Renal cortical epithelial cell (primary cell): ENCODE measurements at places on chromosomes 3 and 15. TPM values are rescaled to one million over a fixed set of nuclear protein-coding genes. Genes with fewer than 3 reads are reported as not detected.

COL6A5 gene
- under 0.01 TPM in 1 of 2 replicates, not detected in the other for total RNA-seq

SRGAP3 gene
- 5.4 and 16.0 TPM in 2 replicates for total RNA-seq

DNA sequence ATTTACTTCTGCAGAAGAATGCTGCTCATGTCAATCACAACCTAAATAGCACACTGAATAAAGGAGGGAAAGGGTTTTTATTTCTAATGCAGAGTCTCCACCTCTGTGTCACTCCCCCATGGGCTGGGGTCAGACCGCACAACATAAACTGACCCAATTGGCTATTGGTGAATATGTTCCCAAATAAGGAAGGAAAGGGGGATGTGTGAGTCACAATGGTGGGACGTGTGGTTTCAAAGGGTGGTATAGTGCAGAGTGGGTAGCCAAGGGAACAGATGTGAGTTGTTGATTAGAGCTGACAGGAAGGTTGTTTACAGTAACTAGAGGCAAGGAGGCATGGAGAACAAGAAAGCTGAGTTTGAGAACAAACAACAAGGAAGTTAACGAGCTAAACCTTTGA lies 491.8 kb downstream of the ZPLD1 start:
- DNase-seq = no peak

SLC25A36 gene
- 49.7 and 90.2 TPM in 2 replicates for total RNA-seq

DNA sequence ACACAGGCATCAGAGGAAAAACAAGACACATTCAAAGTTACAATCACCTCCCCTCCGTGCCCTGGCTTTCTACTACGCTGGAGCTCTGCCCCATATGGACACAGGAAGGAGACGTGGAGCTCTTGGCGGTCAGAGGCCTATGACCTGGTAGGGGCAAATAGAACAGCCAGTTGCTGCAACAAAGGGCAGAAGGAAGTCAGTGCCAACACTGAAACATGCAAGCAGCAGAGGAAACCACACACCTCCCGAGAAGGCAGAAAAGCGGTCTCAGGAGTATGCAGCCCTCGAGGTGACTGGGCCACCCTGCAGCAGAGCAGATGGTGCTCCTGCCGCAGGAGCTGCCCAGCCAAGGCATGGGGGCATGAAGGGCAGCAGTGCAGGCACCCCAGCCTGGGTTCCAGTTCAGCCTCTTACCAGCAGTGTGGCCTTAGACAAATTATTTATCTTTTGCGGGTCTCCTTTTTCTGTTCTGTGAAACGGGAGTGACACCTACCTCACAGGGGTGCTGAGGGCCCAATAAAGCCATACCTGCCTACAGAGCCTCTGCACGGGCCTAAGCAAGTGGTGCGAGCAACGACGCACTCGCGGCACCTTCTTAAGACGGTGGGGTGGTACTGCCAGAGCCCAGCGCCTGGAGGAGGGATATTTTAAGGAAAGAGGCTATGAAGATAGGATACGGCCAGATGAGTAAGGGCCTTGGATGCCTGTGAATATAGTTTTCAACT lies 8.6 kb downstream of the ZXDC start:
- no peak for DNase-seq

- peak; percentile 82 for DNase-seq
Measured at GRCh38 chr3:172104471-172105072, 65.2 kb downstream of the FNDC3B start.

POPDC2 gene
- total RNA-seq = 0.40 TPM in 1 of 2 replicates, not detected in the other

DNA sequence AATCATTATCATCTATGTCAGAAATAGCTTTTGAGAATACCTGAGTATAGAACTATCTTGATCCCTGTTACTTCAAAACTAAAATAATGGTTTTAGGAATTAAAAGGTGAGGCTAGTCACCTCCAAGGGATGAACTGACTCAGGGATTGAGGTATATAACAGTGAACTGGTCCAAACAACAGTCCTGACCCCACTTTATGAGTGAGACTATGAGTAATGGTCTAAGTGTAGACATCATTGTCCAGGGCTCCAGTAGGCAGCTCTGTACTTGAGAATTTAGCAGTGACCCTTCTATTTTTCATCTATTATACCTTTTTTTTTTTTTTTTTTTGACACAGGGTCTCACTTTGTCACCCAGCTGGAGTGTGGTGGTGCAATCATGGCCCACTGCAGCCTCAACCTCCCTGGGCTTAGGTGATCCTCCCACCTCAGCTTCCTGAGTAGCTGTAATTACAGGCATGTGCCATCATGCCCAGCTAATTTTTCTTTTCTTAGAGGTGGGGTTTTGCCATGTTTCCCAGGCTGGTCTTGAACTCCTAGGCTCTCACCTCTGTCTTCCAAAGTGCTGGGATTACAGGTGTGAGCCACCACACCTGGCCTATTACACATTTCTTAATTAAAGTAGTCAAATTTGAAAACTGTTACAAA lies 36.3 kb downstream of the MLH1 start:
- DNase-seq = no peak

DNA sequence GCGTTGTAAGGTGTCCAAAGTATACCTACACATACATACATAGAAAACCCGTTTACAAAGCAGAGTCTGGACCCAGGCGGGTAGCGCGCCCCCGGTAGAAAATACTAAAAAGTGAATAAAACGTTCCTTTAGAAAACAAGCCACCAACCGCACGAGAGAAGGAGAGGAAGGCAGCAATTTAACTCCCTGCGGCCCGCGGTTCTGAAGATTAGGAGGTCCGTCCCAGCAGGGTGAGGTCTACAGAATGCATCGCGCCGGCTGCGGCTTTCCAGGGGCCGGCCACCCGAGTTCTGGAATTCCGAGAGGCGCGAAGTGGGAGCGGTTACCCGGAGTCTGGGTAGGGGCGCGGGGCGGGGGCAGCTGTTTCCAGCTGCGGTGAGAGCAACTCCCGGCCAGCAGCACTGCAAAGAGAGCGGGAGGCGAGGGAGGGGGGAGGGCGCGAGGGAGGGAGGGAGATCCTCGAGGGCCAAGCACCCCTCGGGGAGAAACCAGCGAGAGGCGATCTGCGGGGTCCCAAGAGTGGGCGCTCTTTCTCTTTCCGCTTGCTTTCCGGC lies 318.6 kb downstream of the FGF12 start:
- DNase-seq = no peak

DNA sequence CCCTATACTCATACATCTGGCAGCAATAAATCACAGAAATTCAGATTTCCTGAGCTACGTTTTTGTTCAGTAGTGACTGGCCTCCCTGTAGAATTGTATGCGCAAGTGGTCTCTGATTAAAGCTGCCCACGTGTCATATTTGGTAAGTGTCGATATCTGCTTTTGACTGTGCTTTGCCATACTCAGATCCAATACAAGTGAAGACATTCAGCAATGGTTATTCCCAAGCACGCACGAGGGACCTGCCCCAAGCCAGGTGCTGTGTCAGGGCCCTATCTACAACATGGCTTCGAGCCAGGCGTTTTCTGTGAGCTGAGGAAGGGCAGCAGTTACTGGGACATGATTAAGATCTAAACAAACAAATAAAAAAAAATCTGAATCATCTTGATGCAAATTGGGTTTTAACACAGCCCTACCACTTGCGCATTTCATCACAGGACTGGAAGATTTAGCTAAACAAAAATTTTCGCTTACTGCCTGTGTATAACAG lies 47.2 kb upstream of the ICE2 start:
- DNase-seq = no peak

GRCh38 chr3:113125951-113126350 lies 85.4 kb upstream of the BOC start:
- DNase-seq = no peak

ACTC1 gene
- not detected in 2 replicates for total RNA-seq

GRCh38 chr3:195184716-195185421 lies 86.1 kb downstream of the XXYLT1 start:
- no peak for DNase-seq

DNA sequence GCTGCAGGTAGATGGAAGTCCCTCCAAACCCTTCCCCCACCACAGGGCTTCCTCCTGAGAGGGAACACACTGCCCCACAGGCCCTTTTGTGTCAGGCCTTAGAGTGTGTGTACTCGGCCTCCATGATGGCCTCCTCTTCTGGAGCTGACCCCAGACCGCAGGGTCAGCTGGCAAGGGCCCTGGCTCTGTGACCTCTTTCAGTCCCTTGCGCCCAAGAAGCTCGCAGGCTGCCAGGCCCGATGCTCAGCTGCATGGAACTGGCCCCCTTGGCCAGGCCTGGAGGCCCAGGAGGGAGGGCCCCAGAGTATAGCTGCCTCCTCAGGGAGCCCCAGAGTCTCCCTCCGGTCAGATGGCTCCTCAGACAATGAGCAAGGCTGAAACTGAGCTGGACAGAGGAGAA lies 23.4 kb upstream of the ANKDD1A start:
- no peak for DNase-seq

MTFMT gene
- total RNA-seq = 22.6 and 33.7 TPM in 2 replicates

DNA sequence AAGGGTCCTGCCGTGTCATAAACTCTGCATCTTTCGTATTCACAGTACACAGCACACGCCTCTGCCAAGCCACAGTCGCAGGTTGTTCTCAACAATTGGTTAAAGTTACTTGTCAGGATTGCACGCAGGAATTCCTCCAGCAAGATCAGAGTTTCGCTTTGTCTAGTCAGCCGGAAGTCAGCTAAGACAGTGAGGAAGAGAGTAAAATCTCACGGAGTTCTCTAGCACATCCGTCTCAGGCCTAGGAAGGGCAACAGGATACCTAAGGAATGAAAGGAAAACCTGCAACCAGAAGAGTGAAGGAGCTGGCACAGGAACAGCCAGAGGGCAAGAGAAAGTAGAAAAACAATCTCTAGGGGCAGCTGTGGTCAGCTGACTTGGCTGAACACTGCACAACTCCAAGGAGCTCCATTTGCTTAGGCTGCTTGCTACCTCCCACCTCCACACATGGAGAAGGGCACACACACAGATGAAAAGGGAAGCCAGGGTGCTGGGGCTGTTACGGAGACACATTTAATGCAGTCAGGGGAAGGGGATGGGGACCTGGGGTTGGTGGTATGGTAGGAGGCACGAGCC lies 23.7 kb downstream of the RORA start:
- DNase-seq = peak; percentile 42

- DNase-seq = no peak
Measured at GRCh38 chr3:155596615-155597014, 148.3 kb downstream of the PLCH1 start.

GRCh38 chr15:75989045-75989444 lies 23.2 kb downstream of the NRG4 start:
- DNase-seq = peak; percentile 9

DNA sequence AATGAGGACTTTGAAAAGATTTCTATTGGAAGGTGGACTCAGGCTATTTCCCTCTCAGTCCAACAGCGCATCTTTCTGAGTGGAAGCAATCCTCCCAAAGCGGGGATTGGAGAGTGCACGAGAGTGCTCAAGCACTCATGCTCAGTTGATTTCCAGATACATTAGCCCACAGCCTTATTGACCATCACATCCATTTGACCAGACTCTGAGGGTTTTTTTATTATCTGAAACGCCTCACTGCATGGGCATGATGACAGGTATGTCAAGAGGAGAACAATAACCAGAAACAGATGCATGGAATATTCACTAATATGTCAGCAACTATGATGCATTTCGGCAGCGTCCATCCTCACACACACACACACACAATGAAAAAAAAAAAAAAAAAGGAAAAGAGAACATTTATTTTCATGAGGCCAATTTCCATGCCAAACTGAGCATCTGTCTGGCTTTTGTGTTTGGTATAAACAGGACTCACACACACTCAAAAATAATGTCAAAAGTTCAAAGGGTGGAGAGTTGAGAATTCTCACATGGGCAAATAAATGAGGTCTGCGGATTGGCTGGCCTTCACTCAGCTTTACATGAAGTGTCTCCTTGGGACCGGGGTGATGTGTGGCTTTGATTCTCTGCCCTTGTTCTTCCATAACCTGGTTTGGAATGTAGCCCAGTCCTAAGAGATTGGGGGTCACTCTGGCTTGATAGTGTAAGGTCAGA lies 371.6 kb downstream of the MCTP2 start:
- no peak for DNase-seq

SLC28A1 gene
- total RNA-seq = 0.15 TPM in 1 of 2 replicates, not detected in the other

DNA sequence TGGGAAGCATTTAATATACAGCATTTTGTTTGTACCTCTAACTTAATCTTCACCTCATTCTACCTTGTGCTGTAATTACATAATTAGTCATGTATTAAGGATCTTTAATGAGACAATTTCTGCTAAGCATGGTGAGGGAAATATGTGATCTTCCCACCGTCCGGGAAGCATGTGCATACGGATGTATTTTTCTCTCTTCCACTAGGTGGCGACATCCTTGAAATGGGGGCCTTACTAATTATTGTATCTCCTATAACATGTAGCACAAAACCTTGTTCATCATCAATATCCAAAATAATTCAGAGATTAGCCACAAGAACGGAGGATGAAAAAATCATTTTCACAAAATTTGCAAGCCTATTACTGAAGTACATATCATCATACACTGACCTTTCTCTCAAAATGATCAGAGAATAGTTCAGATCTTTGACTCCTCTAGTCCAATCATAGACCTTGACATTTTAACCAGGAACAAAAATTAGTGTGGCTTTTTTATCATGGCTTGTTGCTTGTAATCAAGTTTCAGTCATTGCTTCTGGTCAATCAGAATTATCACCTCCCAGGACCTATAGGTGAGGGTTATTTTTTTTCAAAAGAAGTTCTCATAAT lies 148.9 kb upstream of the GBE1 start:
- DNase-seq = peak; percentile 41

DNA sequence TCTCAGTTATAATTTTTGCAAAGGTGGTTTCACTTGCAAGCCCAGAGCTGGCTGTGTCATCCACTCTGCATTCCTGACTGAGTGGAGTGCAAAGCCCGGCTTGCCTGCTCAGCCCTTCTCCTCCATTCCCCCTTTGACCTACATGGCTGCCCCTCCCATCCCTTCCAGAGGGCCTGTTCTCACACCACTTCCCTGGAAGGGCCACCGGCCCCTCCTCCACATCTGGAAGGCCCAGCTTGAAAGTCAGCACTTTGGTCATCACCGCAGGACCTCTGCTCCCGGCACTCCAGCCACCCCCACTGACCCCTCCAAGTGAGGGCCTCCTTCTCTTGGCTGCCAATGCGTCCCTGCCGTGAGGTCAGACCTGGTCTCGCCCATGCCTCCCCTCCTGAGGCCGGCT lies 74.1 kb upstream of the RNF7 start:
- DNase-seq = no peak

GRCh38 chr3:171173736-171174135 lies 147.2 kb upstream of the SLC2A2 start:
- DNase-seq = no peak

DNA sequence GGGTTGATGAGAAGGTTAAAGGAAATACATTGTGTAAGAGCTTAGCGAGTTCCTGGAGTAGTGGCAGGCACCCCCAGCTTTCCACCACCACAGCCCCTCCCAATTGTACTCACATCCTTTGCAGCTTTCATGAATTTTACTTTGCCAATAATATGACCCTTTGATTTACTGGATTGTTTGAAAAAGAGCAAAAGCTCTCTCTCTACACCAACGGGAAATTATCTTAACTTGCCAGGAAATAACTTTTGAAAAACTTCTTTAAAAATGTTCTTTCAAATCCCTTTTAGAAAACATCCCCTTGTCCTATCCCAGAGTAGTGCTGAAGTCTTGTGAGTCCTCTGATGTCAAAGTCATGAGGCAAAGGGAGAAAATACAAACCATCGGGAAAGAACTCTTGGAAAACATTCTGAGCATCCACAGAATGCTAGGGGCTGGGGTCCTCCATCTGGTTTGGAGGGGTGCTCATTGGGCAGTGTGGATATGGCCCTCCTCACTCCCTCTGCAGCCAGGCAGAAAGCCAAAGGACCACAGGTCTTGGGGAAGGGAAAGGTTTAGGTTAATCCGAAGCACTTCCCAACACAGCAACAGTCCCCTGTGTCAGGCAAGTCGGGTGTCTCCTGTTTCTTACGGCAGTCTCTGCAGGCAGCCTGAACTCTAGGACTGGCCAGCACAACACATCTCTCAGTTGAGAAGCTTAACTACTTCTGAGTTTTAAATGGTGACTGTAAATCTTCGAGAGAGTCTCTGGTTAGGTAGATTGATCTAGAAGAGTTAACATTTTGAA lies 36.5 kb downstream of the BOC start:
- DNase-seq = no peak
